ENCODE measurements at places on chromosomes 2 and 18.

- DNase-seq, result no peak
Observed at GRCh38 chr2:27024812-27025211, 8.0 kb upstream of the TMEM214 start.

DNA sequence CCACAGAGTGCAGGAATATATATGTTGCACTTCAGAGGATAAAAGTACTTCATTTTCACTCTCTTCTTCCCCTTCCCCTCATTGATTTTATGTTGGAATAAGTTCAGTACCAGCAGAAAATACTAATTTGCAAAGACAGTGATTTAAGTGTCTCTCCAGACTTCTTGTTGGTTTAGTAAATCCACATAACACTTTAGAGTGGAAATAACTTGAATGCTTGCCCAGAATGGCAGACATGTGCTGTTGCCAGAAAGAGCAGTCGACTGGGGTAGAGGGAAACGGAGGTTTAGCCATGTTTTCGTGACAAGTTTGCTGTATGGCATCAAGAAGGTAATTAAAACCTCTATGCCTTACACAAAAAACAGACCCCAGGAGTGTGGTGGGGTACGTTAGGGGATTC, 246.0 kb upstream of the CXCR4 start:
- DNase-seq, result peak; percentile 41

GRCh38 chr2:64277101-64277849, 133.1 kb upstream of the PELI1 start:
- no peak for DNase-seq

DNA sequence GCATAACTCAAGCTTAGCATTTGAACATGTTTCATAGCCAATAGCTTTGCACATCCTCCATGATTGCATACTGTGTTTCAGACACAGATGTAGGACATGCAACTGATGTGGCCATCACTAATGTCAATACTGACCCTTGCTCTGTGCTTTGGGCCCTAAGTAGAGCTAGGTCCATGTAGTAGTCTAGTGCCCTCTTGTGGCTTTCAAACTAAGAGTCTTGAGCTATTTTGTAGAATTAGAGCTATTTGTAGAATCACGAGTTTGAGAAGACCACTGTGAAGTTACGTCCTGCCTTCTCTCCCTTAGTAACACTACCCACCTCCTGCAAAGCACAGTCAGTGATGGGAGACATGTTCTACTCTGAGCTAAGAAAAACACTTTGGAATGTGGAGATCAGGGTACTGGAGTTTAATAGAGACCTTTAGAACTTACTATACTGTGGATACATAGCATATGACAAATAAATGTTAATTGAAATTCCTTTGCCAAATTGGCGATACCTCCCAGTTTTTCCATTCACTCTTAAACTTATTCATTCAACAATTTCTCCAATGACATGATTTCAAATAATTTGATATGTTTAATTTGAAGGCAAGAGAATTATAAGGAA, 306.5 kb upstream of the TNP1 start:
- DNase-seq, result peak; percentile 38

DNA sequence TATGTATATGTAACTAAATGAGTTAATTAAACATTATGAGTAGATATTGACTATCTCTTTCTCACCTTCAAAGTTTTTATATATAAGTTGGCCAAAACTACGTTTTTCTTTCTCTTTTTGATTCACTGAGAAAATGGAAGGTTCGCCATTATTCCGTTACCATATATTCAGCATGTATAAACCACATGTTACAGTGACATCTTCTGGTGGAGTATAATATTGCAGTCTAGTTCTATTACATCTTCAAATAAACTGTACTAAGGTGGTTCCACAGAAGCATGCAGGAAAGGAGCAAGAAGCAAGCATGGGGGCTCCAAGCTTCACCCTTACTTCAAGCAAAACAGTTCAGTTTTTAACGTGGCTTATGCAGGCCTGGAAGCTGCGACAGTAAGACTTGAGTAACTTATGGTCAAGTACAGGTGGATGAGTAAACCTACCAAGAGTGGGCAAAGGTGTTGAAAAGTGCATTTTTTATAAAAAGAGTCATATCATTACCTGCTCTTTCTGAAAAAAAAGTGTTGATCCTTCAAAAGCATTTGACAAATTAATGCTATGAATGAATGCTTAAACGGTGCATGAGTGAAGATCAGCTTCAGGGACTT, 129.8 kb upstream of the RAB6C start:
- peak; percentile 64 for DNase-seq

- DNase-seq, result no peak
Observed at GRCh38 chr18:57429167-57430078, 5.8 kb upstream of the ONECUT2 start.

GRCh38 chr2:151297882-151298281, 8.4 kb upstream of the NMI start:
- DNase-seq, result no peak
